Activated T-helper 1 cell treated with anti-CD3 and anti-CD28 coated beads, Interleukin-12 subunit alpha, Interleukin-12 subunit beta, Interleukin-2, Interleukin-4 antibody, amounts not matched to agents 30 ng/mL and 10 ng/mL and 1 ng/mL, durations not matched to agents 14 hours and 24 hours and 36 hours (primary cell): ENCODE measurements at places on chromosomes 2 and 18. TPM values are rescaled to one million over a fixed set of nuclear protein-coding genes. Genes with fewer than 3 reads are reported as not detected.

SCTR gene
- not detected in 2 replicates for total RNA-seq

NEB gene
- total RNA-seq: 0.05 and 0.08 TPM in 2 replicates

MYCN gene
- not detected in 2 replicates for total RNA-seq

GRCh38 chr2:158488442-158489216 lies 31.9 kb downstream of the PKP4 start:
- no peak overlapping the region for H3K4me3 ChIP-seq
- H3K27ac ChIP-seq: no peak overlapping the region

- DNase-seq: no peak
- no peak overlapping the region for H3K27ac ChIP-seq
- H3K4me1 ChIP-seq: no peaks in the 10 kb centered on the region
- no peak overlapping the region for H3K4me3 ChIP-seq
These were observed 39.1 kb upstream of the LGALSL start for GRCh38 chr2:64414736-64415435.

GRCh38 chr2:181240844-181241243 lies 216.3 kb upstream of the ITGA4 start:
- H3K4me3 ChIP-seq: no peak overlapping the region
- H3K27ac ChIP-seq: no peak overlapping the region
- no peaks in the 10 kb centered on the region for H3K27me3 ChIP-seq
- DNase-seq: no peak
